ENCODE measurements at places on chromosomes 13 and 19.

DNA sequence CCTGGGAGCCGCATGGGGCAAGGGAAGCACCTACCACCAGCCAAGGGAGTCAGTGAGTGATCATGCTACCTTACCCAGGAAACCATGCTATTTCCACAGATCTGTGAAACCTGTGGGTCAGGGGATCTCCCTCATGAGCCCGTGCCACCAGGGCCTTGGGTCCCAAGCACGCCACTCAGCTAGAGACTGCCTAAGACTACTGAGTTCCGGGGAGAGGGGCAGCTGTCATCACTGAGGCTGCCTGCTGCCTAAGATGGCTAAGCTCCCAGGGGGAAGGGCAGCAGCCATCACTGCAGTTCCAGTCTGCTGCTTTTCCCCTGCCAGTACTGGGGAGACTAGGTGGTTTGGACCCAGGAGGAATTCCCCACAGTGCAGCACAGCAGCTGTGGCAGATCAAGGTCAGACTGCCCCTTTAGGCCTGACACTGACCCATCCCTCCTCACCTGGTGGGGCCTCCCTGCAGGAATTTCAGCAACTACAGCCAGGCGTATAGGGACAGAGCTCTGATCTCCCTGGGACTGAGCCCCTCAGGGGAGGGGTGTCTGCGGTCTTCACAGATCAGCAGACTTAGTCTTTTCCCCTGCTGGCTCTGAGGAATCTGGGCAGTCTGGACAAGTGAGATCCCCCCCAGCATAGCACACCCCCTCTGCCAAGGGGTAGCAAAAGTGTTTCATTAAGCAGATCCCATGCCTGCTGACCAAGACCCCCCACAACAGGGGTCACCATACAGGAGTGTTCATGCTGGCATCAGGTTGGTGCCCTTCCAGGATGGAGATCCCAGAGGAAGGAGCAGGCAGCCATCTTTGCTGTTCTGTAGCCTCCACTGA, 26.9 kb downstream of the VSTM2B start:
- no peak for DNase-seq

DNA sequence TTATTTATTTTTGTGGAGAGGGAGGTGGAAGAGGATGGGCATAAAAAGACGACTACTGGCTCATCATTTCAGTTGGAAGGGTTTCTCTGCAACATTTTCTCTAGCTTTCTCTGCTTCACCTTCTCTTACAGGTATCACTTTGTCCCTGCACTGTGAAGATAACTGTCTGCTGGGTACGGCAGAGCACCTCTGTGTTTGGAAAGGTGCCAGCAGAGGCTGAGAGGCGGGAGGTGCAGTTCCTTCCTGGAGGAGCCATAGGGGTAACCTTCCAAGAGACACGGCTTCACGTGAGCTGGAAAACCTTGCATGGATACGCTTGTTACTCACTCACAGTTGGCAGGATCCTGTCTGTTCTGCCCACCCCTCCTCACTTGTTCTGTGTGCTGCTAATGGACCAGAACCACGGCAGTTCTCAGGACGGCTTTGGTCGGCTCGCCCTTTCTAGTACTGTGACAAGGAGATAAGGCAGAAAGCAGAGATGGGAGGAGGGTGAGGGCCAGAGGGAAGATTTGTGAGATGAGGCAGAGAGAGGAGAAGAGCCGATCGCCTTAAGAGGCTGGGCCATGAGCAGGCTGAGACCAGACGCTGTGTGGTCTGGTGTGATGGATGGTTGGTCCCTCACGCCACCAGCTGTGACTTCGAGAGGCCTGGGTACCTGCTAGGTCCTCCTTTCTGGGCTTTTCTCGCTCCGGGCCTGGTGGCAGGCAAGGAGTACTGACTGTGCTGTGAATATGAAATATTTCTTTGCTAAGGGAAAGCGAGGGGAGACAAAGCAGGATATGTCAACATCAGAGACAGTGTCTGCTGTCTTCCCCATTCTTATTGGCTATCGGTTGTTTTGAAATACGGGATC, 66.8 kb downstream of the MRPL57 start:
- no peak for DNase-seq

DNA sequence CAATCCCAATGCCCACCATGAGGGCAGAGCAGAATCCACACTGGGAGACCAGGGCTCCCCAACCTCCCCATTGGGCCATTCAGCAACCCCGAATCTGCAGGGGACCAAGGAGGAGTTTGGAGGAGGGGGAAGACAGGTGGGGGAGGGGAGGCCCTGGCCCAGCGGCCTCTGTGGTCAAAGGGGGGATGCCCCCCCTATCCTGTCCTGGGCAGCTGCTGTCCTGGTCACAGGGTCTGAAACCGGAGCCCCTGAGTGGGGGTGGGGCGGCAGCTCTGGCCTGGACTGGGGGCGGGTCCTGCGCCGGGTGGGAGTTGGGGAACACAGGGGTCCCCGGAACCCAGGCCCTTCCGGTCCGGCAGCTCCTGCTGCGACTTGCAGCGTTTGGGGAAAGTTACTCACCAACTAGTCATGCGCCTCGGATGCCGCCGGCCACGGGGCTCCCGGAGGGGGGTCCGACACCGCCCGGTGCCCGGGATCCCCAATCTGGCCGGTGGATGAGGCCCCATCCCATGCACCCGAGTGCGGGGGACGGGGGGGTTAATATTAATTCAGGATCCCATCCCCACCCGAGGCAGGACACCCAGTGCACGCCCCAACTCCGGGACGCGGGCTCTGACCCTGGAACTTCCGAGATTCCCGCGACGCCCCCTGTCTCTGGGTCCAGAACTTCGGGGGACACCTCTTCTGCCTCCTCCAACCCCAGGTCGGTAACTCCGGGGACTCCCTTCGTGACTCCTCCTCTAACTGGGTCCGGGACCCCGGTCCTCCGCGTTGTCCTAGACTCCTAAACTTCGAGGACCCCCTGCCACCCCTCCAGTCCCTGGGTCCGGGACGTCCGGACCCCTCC, 872 bp downstream of the HOMER3 start:
- peak; percentile 82 for DNase-seq

DNA sequence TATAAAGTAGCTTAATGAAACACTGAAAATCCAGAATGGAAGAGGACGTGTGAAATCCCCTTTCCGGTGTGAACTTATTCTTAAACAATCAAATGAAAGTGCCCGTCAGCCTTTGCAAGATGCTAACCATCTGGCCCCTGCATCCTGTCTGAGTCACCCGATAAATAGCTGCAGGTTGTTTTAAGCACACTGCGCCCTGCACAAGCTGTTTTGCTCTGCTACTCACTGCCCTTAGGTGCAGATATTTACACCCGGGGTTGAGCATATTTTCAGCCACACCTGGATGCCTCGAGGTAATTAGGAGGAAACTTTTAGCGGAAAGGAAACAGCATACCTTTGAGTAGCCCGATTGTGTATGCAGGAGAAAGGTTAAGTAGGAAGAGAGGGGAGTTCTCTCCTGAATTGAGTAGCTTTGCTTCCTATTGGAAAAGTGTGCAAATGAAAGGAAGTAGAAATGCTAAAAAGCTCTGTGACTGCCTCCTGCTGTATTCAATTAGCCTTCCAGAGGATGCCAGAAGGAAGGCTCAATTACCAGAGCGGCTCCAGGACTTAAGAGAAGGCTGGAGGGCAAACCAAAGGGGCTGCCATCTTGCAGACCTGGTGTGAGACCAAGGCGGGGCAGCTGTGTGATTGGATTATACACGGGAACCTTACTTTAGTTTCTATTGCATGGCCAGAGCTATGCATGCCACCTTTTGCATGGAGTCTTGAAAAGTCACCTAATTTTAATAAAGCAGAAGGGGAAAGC, 42.5 kb downstream of the IRS2 start:
- DNase-seq, result no peak

- peak; percentile 80 for DNase-seq
Measured at GRCh38 chr19:11203194-11204075, 6.1 kb upstream of the KANK2 start.

GRCh38 chr19:10727685-10728201, 9.9 kb downstream of the DNM2 start:
- DNase-seq, result no peak

DNA sequence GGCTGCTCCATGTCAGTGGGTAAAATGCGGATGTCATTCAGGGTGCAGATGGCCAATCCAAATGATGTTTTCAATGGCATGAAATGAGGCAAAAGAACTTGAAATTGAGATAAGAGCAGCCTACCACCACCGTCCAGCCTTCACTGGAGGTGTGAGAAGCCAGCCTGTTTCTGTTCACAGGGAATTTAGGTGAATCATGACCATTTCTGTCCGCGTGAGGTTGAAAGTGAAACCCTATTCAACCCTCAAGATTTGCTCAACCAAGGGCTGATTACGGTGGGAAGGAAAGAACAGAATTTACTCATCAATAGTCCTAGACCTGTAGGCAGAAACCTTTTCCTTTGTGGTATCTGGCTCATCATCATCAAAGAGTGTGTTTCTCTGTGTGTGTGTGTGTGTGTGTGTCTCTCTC, 370.7 kb downstream of the COG6 start:
- no peak for DNase-seq

GRCh38 chr19:50728084-50728737, 5.0 kb downstream of the CLEC11A start:
- peak; percentile 96 for DNase-seq

GRCh38 chr13:97280478-97280877, 58.3 kb downstream of the MBNL2 start:
- DNase-seq, result no peak

DNA sequence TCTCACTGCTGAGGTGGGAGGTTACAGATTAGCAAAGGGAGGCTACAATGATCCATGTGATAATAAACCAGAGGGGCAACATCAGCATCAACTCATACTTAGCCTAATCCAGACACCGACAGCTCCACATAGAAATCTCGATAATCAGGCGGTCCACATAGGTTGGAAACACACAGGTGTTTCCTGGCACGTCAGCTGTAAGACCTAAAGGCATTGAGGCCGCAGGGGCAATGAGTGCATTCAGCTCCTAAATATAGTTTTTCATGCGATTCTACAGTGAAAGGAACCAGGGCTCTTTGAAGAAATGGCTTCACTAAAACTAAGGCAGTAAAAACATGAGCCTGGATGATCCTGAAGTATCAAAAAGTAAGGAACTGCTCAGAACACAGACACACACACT, 19.3 kb downstream of the PLPP2 start:
- no peak for DNase-seq

DNA sequence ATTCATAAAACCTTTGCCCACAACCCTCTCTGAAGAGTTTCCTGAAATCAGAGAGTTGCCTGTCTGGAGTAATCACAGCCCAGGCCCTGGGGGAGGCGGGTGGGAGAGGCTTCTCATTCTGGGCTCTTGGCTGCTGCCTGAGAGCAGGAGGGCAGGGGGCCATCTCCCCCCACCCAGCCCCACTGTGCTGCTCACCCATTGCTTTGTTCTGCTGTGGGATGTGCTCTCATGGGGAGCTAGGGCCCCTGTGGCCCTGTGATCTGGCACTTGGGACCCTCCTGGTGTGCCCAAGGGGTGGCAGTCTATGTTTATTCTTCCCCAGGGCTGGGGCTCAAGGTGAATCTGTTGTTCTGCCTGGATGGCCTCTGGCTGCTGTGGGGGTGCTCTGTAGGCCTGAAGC, 6.1 kb downstream of the KCTD15 start:
- no peak for DNase-seq

DNA sequence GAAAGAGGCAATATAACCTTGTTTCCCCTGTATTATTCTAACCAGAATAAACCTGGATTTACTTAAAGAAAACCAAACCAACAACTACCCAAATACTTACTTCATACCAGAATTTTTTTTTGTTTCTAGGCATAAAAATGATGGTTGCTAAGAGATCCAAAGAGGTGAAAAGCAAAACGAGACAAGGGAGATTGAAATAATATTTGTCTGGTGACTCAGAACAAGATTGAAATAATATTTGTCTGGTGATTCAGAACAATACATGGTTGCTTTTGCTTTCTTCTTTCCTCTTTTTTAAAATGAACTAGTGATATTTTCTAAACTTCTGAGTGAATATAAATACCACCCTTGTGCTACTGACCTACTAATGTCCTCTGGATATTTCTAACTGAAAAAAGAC, 592.9 kb downstream of the KCTD12 start:
- DNase-seq, result no peak

DNA sequence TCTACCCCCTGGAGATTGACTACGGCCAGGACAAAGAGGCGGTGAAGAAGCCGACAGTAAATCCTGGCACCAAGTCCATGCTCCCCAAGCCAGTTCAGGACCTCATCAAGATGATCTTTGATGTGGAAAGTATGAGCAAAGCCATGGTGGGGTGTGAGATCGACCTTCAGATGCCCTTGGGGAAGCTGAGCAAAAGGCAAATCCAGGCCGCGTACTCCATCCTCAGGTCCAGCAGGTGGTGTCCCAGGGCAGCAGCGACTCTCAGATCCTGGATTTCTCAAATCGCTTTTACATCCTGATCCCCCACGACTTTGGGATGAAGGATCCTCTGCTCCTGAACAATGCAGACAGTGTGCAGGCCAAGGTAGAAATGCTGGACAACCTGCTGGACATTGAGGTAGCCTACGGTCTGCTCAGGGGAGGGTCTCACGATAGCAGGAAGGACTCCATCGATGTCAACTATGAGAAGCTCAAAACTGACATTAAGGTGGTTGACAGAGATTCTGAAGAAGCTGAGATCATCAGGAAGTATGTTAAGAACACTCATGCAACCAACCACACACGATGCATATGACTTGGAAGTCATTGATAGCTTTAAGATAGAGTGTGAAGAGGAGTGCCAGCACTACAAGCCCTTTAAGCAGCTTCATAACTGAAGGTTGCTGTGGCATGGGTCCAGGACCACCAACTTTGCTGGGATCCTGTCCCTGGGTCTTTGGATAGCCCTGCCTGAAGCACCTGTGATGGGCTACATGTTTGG, 24.0 kb upstream of the ANKRD10 start:
- DNase-seq, result no peak

DNA sequence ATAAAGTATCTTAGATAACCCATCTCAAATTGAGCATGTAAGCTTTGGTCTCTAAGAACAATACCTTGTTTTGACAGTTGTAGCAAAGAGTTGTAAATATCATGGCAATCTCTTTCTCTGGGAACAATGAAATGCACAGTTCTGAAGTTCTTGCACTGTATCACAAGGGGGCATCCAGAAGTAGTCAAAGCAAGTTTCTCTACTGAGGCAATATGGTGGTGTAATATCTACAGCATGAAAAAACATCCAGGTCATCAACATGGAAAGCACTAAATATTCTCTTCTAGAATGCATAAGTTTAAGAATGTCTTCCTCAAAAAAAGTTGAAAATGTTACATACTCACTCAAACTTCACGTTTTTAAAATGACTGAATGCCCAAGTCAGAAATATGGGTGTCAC, 19.6 kb downstream of the MTMR6 start:
- no peak for DNase-seq

DNA sequence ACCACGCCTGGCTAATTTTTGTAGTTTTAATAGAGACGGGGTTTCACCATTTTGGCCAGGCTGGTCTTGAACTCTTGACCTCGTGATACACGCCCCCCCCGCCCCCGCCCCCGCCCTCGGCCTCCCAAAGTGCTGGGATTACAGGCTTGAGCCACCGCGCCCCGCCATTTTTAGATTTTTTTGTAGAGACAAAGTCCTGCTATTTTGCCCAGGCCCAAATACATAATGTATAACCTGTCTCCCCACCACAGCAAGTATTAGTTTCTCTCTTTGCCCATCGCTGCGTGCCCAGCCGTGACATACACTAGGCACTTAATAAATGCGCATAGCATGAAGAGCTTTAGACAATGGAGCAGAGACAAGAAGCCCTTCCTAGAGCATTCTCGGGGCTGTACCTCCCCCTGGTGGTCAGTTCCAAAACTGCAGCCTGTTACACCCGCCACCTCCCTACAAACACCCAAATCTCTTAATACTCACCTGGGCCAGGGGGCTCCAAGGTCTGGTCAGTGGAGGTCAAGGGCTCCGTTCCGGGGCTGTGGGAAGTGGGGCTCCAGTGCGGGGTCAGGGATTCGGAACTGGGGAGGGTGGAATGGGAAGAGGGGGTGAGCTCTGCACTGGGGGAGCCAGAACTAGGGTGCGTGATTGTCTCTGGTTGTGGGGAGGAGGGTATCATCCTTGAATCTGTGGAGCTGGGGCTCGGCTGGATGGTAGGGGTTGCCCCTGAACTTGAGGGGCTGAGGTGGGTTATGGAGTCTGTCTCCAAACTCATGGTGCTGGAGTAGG, 22.5 kb downstream of the IQCN start:
- DNase-seq, result peak; percentile 84
